NCI-H510A (cell line): ENCODE measurements at places on chromosomes 12 and 14.

GRCh38 chr12:55684761-55685370 lies 22.8 kb downstream of the ITGA7 start:
- no peak for DNase-seq

DNA sequence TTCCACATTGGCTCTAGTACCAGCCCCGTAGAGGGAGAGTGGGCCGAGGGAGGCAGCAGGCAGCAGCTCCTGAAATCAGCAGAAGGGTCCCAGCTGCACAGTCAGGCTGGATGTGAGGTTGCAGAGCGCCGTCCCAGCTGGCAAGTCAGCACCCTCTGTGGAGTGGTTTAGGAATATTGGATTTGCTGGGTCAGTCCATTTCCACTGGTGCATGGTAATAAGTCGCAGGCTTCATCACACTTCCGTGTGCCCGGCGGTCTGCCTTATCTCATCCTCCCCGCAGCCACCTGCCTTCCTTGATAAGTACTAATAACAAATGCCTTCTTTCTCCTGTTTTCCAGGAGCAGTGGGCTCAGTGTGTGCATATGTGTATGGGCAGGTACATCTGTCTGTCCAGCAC lies 112.9 kb downstream of the TSPAN9 start:
- DNase-seq, result no peak

DNA sequence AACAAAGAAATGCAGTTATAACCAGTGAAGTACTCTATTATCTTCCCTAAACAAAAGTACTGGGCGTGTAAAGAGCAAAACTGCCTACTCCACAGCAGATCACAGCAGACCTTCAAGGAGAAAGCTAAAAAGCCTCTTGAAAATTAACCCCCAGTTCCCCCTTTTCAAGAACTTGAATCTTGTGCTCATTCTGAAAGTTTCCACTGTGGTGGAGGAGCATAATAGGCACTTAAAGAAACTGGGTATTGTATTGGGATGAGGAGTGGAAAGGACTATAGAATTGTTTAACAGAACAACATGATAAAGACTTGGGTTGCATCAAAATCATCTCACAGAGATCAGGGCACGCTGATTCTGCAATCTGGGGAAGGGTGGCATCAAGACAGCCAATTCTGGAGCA lies 51.1 kb downstream of the SLC25A47 start:
- DNase-seq, result no peak

- DNase-seq, result no peak
Measured at GRCh38 chr14:70354204-70354603, 5.3 kb downstream of the COX16 start.

- DNase-seq, result no peak
Measured at GRCh38 chr12:11884706-11885105, 186.0 kb upstream of the BCL2L14 start.

DNA sequence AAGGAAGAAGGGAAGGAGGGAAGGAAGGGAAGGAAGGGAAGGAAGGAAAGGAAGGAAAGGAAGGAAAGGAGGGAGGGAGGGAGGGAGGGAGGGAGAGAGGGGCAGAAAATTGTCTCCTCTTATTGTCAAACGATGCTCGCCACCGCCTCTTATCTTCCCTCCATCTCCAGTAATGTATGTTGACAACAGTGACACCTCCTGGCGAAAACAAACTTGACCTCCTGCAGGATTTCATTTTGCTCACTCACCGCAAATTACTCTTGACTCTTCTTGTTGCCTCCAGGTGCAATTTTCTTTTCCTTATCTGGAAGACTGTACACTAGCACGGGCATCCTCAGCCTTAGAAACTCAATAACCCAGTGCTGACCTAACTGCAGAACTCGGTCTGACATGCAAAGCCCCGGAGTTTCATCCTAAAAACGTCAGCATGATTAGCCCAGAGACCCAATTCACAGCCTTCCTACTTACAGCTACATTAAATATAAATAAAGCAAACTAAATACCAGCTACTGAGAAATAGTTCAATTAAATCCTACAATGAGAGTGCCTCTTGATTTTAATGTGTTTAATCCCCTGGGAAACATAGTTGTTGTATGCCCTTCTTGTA lies 512.4 kb upstream of the TMPO start:
- no peak for DNase-seq

- no peak for DNase-seq
Measured at GRCh38 chr14:103401223-103402214, 16.3 kb downstream of the MARK3 start.

- DNase-seq, result no peak
Measured at GRCh38 chr12:52356762-52357580, 10.3 kb downstream of the KRT85 start.

DNA sequence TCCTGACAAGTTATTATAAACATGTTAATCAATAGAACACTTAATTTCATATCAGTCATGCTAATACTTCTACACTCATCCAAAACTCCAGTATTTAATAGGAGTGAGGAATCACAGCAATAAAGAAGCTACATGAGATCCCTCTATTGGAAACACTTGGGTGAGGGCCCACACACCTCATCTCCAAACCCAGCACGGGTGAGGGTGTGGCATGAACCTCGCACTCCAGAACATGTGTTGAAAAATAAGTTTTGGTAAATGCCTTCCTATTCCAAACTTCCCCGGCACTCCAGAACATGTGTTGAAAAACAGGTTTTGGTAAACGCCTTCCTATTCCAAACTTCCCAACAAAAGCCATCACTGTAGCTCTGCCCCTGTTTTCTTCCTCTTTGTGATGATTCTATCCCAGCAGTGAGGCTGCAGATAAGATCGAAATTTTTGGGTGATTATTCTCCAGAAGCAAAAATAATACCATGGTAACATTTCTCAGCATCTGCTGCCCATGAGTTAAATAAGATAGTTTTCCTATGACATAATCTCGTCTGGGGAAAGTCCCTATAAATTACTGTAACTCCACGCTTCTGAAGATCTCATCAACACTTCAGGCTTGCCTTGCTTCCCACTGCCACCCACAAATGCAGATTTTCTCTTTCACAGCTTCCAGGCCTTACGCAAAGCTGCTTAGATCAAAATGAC lies 24.4 kb upstream of the PTPRB start:
- DNase-seq, result no peak

- DNase-seq, result no peak
Measured at GRCh38 chr12:54191126-54191525, 2.3 kb upstream of the SMUG1 start.

DNA sequence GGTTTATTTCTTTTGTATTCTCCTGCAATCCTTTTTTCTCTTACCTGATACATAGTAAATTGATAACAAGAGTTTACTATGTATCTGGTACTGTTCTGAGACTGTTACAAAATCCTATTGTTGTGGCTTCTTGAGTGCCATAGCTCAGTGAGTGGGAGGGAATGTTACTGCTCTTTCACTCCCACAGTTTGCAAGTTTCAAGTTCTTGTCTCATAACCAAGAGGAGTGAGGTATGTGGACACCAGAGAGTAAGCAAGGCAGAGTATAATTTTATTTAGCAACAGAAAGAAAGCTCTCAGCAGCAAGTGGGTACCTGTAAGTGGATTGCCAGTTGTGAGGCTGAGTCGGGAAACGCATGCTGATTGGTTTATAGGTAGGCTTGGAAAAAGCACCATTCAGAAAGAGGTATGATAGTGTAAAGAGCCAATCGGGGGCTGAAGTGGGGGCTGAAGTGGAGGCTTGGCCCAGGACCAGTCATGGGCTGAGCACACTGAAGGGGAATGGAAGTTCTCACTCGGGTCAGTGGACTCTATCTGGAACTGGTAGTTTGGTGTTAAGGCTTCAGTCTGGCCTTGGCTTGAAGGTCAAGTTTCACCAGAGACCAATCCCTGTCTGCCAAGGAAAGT lies 850.8 kb downstream of the TMTC2 start:
- DNase-seq, result no peak

DNA sequence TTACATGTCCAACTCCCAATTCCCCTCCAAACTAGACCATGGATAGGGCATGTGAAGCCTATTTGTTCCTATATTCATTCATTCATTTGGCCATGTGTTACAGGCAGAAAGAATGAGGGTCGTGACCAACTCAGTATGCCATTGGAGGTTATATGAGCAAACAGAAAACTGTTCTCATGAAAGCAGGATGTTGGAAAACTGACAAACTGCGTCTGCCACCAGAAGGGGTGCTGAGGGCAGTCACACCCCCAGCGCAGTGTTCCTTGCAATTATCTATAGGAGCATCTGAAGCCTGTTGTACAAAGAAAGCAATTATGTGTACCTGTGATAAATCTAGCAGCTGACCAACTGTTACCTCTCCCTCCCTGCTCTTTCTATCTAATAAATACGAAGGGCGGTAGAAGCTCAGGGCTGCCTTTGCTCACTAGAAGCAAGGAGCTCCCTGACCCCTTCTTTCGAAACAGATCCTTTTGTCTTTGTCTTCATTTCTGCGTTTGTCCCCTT lies 21.1 kb downstream of the ENTPD5 start:
- no peak for DNase-seq

GRCh38 chr12:20096430-20096829 lies 271.9 kb upstream of the PDE3A start:
- no peak for DNase-seq

- DNase-seq, result no peak
Measured at GRCh38 chr12:18108611-18109010, 18.6 kb upstream of the RERGL start.

DNA sequence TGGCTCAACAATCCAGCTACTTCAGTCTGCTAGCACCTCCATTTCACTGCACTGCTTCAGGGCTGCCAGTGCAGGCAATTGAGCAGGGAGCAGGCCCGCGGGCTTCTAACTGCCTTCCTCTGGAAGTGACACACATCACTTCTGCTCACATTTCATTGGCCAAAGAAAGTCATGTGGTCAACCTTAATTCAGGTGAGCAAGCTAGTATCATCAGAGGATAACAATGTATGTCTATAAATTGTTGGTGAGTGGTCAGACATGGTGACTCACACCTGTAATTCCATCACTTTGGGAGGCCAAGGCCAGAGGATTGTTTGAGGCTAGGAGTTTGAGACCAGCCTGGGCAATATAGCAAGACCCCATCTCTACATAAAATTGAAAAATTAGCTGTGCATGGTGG lies 22.3 kb upstream of the CHGA start:
- no peak for DNase-seq
